ENCODE measurements at places on chromosomes 5 and 9.

DNA sequence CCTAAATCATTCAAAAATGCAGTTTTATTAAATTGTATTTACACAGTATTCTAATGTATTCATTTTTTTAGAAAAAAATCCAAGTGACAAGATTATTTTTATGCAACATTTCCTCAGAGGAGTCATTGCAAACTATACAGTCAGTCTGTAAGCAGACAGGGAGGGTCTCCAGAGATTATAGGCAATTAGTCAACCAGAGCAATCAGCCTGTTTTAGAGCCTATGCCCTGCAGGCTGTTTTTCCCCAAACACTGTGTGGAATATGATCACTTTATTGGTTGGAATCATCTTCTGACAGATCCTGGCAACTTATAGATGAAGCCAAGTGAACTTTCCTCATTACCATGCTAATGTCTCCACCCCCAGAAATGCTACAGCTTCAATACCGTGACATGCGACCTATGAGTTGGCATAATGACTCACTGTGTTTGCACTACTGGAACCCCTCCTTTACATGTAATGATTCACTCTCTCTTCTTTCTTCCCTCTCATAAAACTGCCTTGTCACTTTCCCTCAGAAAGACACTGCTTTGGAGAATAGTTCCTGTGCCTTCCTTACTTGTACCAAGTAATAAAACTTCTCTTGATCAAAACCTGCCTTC is 577.7 kb upstream of the FTMT start:
- DNase-seq = no peak

DNA sequence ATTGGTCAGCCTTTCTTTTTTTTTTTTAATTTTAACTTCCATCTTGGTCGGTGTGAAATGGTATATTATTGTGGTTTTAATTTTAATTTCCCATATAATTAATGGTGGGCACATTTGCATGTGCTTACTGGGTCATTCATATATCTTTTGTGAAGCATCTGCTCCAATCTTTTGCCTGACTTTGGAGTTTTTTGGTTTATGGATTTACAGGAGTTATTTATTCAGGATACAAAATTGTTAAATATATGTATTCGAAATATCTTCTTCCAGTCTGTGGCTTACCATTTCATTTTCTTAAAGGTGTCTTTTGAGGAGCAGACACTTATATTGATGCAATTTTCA is 682 bp upstream of the RIGI start:
- DNase-seq = no peak

DNA sequence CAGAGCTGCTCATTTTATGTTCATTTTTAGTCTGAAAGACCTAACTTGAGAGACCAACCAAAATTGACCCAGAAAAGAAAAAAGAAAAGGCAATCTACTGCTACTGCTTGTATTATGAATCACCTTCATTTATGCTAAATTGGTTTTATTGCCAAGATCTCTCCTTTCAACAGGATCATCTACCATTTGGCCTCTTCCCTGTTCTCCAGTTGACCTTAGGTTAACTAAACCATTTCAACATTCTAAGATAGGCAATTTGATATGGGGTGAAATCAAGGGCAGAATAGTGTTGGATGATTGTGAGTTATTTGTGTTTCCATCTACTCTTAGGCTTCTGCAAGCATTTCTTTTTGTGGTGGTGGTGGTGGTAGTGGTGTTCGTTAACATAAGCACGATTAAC is 48.3 kb upstream of the POU4F3 start:
- no peak for DNase-seq

DNA sequence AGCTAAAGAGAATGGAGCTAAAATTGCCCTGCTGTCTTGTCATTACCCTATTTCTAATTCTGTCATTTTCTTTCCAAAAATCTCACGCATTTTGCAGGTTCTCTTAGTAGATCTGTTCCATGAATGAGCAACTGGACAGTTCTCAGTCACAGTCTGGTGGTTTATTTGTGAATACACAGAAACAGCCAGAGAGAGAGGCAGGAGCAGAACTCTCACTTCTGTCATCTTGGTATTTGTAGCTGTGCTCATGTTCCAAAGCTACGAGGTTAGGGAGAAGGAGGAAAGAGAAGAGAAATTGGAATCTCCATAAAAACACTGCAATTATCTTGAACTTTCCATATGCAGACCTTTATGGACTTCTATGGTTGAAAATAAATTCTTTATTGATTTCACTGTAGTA is 118.0 kb upstream of the OR13F1 start:
- no peak for DNase-seq

DNA sequence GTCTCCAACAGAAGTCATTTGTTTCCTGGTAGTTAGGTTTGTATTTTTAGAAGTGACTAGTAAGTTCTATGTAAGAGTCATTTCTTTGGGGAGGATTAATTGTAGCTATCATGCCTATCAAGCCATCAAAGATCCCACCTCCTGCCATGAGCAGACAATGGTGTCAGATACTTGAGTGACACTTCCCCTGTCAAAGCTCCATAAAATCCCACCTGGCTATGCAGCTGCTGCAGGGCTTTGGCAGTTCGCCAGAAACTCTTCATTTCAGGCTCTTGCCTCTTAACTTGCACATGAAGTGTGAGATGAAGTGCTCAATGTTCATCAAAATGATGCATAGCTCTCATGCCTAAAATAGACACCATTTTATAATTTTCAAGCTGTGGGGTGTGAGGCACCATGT is 312.1 kb downstream of the CDH12 start:
- no peak for DNase-seq

GRCh38 chr5:68343421-68343826 is 127.9 kb downstream of the PIK3R1 start:
- no peak for DNase-seq

DNA sequence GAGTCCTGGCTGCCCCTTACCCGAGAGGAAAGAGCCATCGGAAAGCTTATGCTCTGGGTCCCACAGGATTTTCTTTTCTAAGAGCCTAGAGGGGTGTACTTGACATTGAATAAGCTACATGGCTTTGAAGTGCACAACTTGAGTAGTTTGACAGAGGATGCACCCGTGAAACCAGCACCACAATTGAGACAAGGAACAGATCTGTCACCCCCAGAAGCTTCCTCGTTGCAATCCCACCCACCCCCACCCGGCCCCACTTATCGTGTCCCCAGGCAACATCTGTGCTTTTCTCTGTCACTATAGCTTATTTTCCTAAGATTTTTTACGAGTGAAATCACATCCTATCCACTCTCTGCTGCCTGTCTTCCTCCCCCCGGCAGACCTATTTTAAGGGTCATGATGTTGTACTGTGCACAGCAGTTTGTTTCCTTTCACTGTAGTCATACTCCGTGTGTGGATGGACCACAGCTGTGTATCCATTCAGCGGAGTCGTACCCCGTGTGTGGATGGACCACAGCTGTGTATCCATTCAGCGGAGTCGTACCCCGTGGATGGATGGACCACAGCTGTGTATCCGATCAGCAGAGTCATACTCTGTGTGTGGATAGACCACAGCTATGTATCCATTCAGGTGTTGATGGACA is 8.8 kb upstream of the FCN2 start:
- no peak for DNase-seq

Measured in activated naive CD4-positive, alpha-beta T cell treated with anti-CD3 and anti-CD28 coated beads, Interleukin-2, amount 50 U/mL, for 16 hours (primary cell).